ENCODE measurements at places on chromosomes 3 and 15. TPM values are rescaled to one million over a fixed set of nuclear protein-coding genes. Genes with fewer than 3 reads are reported as not detected.

Gene ISLR
- 23.9 TPM for total RNA-seq

Gene ADAMTSL3
- total RNA-seq = 4.9 TPM

Gene GUCA1C
- not detected for total RNA-seq

Gene CSPG5
- not detected for total RNA-seq

Gene SLC9C1
- total RNA-seq = not detected

Gene CYP1A2
- not detected for total RNA-seq

Gene IGDCC3
- not detected for total RNA-seq

- no peaks in the 10 kb centered on the region for H3K27me3 ChIP-seq
- no peaks in the 10 kb centered on the region for H3K36me3 ChIP-seq
- no peak overlapping the region for H3K4me3 ChIP-seq
- H3K4me1 ChIP-seq = no peaks in the 10 kb centered on the region
- DNase-seq = no peak
- no peak overlapping the region for H3K27ac ChIP-seq
These were observed 12.8 kb downstream of the ASB14 start for GRCh38 chr3:57279685-57280084.

DNA sequence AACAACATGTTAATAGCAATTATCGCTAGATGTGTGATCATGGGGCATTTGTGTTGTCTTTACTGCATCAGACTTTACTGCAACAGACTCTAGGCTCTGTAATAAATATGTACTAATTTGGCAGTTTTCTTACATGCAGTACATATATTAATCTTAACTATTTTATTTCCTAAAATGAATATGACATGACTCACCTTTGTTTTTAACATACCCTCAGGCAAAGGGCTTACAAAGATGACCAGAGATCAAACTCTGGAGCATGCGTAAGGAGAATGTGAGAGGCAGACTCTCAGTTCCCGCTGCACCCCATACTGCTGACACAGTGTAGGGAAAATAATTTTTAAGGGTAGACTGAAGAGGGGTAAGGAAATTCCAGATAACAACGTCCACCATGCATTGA, 7.2 kb upstream of the FAM174B start:
- no peaks in the 10 kb centered on the region for H3K36me3 ChIP-seq
- H3K4me3 ChIP-seq = no peak overlapping the region
- no peaks in the 10 kb centered on the region for H3K27me3 ChIP-seq

DNA sequence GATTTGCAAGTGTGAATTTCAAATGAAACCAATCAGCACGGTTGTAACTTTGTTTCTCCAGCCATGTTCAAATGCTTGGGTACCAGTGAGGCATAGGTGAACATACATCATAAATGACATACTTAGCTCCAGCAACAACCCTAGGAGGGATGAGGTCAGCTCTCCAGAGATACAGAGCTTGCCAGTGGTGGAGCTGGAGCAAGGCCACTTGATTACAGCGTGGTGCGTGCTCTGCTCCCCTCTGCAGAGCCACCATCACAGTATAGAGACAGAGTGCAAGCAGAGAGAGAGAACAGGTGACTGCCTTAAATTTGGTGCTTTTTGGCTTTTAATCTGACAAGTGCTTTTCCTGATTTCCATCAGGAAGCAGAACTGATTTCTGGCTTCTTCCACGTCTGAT, 275.1 kb downstream of the PDZRN3 start:
- H3K27me3 ChIP-seq = no peaks in the 10 kb centered on the region
- no peak overlapping the region for H3K27ac ChIP-seq
- no peaks in the 10 kb centered on the region for H3K36me3 ChIP-seq
- no peaks in the 10 kb centered on the region for H3K4me1 ChIP-seq

- H3K36me3 ChIP-seq = peaks cover 17% of the 10 kb centered on the region
- peaks cover 3% of the 10 kb centered on the region for H3K4me1 ChIP-seq
These were observed 18.7 kb downstream of the TMEM43 start for GRCh38 chr3:14143271-14144225.

GRCh38 chr3:146313031-146313745, 62.3 kb upstream of the PLSCR4 start:
- H3K27ac ChIP-seq = no peak overlapping the region
- H3K4me3 ChIP-seq = no peak overlapping the region
- no peaks in the 10 kb centered on the region for H3K4me1 ChIP-seq
- no peaks in the 10 kb centered on the region for H3K36me3 ChIP-seq
- H3K27me3 ChIP-seq = no peaks in the 10 kb centered on the region

- no peak overlapping the region for H3K4me3 ChIP-seq
- H3K27me3 ChIP-seq = peaks cover 18% of the 10 kb centered on the region
- H3K27ac ChIP-seq = no peak overlapping the region
- DNase-seq = no peak
These were observed 4.1 kb downstream of the OR4F6 start for GRCh38 chr15:101807345-101807945.

GRCh38 chr3:181457190-181457589, 254.5 kb upstream of the SOX2 start:
- no peaks in the 10 kb centered on the region for H3K36me3 ChIP-seq
- DNase-seq = no peak
- no peak overlapping the region for H3K27ac ChIP-seq
- no peak overlapping the region for H3K4me3 ChIP-seq
- H3K27me3 ChIP-seq = no peaks in the 10 kb centered on the region
- no peaks in the 10 kb centered on the region for H3K4me1 ChIP-seq

- no peak overlapping the region for H3K27ac ChIP-seq
- no peaks in the 10 kb centered on the region for H3K36me3 ChIP-seq
- peaks cover 7% of the 10 kb centered on the region for H3K27me3 ChIP-seq
- H3K4me1 ChIP-seq = no peaks in the 10 kb centered on the region
- DNase-seq = no peak
- no peak overlapping the region for H3K4me3 ChIP-seq
These were observed 52.2 kb downstream of the AQP9 start for GRCh38 chr15:58190419-58190818.

DNA sequence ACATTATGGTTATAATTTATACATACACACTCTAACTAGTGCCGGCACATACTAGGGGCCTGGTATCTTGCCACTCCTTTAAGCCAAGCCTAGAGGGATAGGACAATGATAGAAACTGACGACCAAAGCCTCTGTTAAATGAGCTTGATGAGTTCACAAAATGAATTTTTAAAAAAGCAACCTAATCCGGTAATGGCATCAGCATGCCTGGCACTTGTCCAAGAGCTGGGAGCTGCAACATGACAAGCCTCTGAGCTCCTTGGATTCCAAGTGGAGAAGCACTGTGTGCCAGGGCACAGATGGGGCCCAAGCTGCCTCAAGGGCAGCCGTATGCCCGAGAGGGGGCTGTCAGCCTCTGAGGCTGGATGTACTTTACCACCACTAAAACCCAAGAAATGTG, 9.7 kb downstream of the ETV5 start:
- peaks cover 4% of the 10 kb centered on the region for H3K4me1 ChIP-seq
- H3K27ac ChIP-seq = no peak overlapping the region
- DNase-seq = peak; percentile 12
- no peaks in the 10 kb centered on the region for H3K36me3 ChIP-seq
- H3K27me3 ChIP-seq = no peaks in the 10 kb centered on the region

GRCh38 chr3:86949850-86950249, 41.1 kb downstream of the VGLL3 start:
- DNase-seq = no peak
- H3K4me3 ChIP-seq = no peak overlapping the region
- H3K36me3 ChIP-seq = no peaks in the 10 kb centered on the region

- no peaks in the 10 kb centered on the region for H3K36me3 ChIP-seq
- H3K27me3 ChIP-seq = no peaks in the 10 kb centered on the region
- H3K4me3 ChIP-seq = no peak overlapping the region
These were observed 36.4 kb downstream of the DNAH1 start for GRCh38 chr3:52352566-52352965.

DNA sequence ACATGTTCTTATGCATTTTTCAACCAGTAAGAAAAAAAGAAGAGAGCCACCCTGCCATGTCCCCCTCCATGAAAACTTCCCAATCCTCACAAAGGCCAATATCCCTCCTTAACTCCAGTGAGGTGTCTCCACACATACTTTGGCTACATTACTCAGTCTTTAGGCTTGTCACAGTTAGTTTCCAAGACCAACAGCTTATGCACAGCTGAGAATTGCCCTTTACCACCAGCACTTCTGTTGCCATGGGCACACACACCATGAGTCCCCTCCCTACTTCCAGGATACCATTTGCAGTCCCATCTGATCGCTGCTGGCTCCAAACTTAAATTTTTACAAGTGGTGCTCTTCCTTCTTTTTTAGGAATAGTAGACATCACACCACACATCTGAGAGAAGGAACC, 150.3 kb upstream of the STRIT1 start:
- no peaks in the 10 kb centered on the region for H3K27me3 ChIP-seq
- no peak for DNase-seq
- H3K27ac ChIP-seq = no peak overlapping the region
- H3K4me1 ChIP-seq = no peaks in the 10 kb centered on the region
- no peaks in the 10 kb centered on the region for H3K36me3 ChIP-seq
- H3K4me3 ChIP-seq = no peak overlapping the region

Data from transverse colon (tissue), 4 donors.